LHCN-M2 (cell line): ENCODE measurements at places on chromosomes 1 and 21.

GRCh38 chr1:12433323-12434053 is 184.5 kb downstream of the DHRS3 start:
- peak; percentile 18 for DNase-seq

DNA sequence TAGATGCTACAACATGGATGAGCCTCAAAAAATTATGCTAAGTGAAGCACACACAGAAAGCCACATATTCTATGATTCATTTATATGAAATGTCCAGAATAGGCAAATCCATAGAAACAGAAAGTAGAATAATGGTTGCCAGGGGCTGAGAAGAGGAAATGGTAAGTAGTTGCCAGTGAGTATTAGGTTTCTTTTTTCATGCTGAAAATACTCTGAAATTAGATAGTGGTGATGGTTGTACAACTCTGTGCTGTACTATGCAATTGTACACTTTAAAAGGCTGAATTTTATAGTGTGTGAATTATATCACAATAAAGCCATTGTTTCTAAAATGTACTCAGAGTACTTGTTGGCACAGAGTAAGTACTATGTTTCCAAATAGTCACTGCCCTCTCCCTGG is 15.5 kb upstream of the GFI1 start:
- peak; percentile 79 for DNase-seq

DNA sequence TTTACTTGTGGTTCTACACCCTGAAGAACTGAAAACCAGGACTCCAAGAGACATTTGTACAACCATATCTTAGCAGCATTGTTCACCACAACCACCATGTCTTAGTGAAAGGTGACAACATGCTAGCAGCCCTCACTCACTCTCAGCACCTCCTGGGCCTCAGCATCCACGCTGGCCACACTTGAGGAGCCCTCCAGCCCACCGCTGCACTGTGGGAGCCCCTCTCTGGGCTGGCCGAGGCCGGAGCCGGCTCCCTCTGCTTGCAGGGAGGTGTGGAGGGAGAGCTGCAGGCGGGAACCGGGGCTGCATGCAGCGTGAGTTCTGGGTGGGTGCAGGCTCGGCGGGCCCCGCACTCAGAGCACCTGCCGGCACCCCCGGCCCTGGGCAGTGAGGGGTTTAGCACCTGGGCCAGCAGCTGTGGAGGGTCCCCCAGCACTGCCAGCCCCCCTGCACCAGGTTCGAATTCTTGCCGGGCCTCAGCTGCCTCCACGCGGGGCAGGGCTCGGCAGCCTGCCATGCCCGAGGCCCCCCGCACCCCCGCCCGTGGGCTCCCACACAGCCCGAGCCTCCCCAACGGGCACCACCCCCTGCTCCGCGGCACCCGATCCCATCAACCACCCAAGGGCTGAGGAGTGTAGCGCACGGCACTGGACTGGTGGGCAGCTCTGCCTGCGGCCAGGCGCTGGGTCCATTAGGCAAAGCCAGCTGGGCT is 9.2 kb downstream of the C1orf159 start:
- DNase-seq = no peak

DNA sequence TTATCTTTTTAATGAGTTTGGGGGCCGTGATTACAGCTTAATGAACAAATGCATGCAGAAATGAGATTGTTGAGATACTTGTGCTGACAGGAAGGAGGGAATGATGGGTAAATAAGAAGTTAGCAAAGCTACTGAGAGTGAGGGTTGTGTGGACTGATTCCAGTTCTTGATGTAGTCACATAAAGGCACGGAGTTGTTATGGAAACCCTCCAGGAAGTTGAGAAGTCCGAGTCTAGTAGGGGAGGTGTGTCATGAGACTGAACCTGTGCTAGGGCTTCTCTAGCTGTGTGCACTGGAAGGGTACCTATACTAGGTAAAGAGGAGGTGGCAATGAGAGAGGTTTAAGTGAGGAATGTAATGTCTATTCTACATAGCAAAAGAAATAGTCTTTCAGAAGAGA is 475.7 kb downstream of the USP25 start:
- no peak for DNase-seq

DNA sequence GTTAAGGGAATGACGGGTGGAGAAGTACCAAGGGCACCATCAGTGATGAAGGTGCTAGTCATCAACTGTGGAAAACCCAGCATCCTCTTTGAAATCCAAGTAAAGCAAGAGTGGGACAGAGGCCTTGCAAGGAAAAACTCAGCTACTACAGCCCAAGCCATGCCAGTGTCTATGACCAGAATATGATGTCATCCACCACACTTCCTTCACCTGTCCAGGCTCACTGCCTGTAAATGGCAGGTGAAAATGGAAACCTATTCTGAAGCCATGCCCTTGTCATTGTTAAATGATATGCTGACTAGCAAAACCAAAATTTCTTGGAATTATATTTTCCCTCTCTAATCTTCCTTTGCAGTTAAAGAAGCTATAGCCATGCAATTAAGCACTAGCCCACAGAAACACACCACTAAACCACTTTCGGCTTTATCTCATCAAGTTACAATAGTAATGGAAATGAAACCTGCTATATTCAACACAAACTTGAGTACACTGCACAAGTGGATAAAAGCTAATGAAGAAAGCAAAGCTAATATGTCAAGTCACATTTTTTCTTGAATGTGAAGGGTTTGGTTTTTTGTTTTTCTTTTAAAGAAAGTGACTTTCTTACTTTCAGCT is 96.3 kb upstream of the RALGPS2 start:
- no peak for DNase-seq

DNA sequence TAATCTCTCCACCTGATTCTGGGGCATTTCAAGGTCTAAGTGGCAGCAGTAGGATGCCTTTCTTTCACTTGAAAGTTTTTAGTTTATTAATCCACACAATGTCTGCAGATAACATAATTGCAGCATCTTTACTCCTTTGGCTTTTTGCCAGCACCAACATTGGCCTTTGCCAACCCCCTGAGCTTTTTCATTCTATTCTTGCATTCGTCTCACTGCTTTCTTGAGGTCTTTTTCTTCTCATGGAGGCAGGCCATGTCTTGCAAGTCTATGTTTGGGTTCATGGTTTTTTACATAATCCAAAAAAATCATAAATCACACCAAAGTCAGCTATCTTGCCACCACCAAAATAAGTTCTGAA is 30.4 kb upstream of the COG2 start:
- no peak for DNase-seq

DNA sequence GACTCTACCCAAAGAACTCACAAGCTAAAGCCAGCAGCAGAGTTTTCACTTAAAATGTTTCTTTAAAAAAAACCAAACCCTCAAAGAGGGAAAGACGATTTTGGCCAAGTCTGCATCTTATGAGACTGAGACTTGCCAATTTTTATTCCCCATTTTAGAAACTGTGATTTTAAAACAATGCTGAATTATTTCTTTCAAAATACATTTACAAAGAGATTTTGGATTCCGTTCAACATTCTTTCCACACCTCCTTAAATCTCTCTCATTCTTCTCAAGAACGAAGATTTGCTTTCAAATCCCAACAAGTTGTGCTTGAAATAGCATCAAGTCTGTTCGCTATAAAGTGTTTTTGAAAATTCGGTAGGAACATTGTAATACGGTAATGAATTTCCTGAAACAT is 133.9 kb upstream of the VANGL1 start:
- DNase-seq = no peak

DNA sequence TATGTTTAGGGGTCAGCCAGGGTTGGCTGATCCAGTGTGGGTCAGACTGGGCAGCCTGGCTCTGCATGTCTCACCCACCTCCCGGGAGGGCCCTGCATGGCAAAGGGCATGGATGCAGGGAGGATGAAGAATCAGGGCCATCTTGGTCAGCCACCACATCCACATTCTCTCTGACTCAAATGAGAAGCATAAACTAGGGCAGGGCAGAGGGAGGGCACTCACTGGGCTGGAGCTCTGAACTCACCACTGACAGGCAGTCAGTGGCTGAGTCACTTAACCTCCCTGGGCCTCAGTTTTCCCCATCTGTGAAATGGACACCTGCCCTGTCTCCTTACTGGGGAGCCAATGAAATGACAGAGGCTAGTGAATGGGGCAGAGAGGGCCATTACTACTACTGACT is 4.3 kb upstream of the CELA2A start:
- peak; percentile 51 for DNase-seq

DNA sequence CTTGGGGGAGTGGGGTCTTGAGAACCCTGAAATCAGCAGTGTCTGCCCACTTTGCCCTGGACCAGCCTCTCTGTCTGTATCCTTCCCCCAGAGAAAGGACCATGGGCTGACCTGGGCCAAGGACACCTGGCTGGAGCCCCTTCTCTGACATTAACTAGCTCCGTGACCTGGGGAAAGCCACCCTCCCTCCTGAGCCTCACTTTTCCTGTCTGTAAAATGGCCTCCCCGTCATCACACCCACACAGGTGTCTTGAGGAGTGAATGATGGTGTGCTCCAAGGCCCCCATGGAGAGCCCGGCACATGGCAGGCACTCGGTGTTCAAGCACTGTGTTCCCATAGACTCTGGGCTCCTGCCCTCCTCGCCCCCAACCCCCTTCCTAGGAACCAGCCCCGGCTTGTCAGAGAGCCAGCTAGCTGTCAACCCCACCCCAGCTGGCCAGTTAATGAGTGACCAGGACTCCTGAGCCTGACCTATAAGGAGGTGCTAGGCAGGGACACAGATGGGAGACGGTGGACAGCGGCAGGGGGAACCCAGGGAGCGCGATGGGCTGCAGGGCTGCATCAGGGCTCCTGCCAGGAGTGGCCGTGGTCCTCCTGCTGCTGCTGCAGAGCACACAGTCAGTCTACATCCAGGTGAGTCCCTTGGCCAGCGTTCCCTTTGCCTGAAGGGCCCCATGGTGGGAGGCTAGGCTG is at the start of gene GUCA2B:
GUCA2B (plus strand) TSS at position 504 of the 694 bp plus-strand sequence; CDS start at position 545, 41 bp downstream.
- no peak for DNase-seq

GRCh38 chr1:88053065-88053464 is 631.0 kb upstream of the PKN2 start:
- DNase-seq = no peak

DNA sequence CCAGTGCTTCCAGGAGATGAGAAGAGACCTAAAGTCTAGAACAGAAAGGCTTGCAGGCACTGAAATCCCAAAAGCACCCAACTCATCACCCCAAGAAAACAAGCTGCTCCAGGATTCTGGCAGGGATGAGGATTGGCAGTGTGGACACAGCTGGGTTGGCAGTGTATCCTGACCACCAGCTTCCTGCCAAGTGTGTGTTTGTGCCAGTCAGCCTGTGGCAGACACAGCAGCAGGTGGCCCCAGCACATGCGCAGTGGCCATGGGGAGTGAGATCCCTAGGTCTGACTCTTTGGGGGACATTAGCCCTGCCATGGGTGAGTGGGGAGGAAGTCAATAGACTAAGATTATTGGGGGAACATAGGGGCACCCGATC is 8.7 kb upstream of the SNAPIN start:
- DNase-seq = peak; percentile 88

GRCh38 chr1:3676581-3677470 is 24.5 kb downstream of the TP73 start:
- no peak for DNase-seq

GRCh38 chr1:116356673-116357072 is 16.4 kb upstream of the ATP1A1 start:
- DNase-seq = peak; percentile 21

GRCh38 chr1:112509005-112509659 is 367 bp downstream of the WNT2B start:
- DNase-seq = no peak

GRCh38 chr21:28253338-28253737 is 739.3 kb downstream of the LTN1 start:
- DNase-seq = peak; percentile 47

GRCh38 chr1:116466810-116467557 is 93.9 kb downstream of the ATP1A1 start:
- DNase-seq = no peak

DNA sequence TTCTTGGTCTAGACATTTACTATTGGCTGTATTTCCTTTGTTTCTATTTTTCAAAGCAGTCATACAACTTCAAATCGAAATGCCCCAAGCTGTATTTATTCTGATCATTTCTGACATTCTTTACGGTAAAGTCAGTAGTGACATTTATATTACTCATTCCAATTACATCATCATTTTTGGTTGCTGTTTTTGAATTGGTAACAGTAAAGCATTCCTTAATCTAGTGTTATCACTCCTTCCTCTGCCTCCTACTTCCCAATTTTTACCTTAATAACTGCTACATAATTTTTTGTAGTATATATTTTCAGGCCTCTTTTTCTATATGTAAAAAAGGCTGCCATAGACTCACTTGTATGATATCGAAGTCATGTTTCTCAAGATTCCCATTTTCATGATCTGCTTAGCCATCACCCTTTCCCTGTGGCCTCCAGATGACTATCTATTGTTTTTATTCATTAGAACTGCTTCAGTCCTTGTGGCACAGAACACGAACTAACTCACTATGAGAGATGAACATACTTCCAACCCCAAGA is 167.2 kb downstream of the RUNX1 start:
- peak; percentile 85 for DNase-seq

- DNase-seq = no peak
Measured at GRCh38 chr1:38507563-38507962, 352.0 kb downstream of the RRAGC start.

DNA sequence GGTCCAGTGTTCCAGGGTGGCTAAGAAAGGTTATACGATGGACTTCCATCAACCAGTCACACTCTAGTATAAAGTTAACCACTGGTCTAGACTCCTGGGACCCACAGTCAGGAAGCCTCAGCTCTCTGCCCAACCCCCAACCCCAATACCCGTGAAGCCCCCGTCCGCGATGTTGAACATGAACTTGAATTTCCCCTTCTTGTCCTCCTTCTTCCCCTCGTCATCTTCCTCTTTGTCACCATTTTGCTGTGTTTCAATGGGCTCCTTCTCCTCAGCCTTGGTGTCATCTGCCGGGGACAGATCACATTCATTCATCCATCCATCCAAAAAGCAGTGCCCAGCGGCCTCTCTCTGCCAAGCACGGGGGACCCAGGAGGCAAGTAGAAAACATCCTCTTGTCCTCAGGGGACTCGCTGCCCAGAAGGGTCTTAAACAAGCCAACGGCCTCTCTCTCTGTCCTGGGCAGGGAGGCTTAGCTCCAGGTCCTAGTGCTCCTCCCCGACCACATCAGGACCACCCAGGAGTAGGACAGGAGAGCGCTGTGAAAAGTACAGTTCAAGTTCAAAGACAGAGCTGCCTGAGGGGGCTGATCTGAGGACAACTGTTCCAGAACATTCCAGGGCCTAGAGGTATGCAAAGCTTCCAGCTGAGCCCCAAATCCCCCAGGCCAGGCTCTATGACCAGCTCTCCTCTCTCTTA is 66.5 kb downstream of the KCNAB2 start:
- no peak for DNase-seq

DNA sequence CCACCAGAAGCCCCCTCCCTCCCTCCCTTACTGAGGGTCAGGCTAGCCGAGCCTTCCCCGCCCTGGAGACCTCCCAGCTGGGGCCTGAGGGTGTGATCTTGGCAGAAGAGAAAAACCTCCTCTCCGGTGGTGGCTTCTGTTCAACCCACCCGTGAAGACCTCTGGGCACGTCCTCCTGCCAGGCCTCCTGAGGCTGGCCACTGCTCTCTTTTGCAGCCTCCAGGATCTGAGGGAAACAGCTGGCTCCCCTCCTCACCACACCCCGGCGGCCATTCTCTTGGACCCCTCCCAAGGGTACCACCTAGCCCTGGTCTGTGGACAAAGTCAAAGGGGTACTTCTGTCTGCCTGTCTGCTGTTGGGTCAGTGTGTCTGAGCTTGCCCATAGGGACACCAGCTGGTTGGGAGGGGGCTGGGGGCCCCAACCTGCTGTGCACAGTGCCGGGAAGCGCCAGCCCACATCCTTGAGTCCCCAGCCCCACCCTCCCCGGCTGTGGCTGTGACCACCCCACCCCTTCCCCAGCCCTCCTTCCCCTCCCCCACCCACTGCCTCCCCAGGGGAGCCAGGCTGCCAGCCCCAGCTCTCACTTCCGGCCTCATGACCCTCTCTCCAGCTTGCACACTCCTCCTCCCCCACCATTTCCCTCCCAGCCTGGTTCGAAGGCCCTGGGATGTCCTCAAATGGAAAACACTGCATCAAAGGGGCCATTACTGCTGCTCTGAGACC is 48.1 kb downstream of the AHDC1 start:
- no peak for DNase-seq
